Activated T-helper 1 cell treated with anti-CD3 and anti-CD28 coated beads, Interleukin-2, amount 50 U/mL, for 16 hours (primary cell): ENCODE measurements at places on chromosomes 6 and 20.

DNA sequence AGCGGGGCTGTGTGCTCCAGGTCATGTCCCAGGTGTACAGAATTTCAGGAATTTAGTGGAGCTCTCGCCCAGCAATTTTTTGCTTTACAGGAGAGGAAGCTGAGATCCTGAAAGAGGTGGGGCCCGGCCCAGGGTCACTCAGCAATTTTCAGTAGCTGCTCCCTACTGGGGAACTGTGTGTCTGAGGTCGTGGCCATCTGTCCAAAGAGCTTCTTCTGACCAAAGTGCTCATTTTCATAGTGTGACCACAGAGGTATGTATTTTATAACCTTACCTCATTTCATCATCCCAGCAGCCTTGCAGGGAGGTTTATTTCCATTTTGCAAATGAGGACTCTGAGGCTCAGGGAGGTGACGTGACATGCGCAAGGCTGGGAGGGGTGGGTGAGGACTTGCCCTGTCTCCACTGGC lies 46.3 kb downstream of the FAM209B start:
- DNase-seq, result no peak

DNA sequence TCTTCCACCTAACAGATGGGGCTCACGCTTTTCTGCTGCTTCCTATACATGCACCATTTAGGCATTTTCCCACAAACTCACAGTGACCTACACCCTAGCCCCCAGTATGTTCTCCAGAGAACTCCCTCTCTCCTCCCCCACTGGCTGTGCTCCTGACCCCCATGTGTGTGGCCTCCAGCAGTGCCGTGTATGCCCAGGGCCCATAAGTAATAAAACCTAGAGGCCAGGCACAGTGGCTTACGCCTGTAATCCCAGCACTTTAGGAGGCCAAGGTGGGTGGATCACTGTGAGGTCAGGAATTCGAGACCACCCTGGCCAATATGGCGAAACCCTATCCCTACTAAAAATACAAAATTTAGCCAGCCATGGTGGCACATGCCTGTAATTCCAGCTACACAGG lies 54.7 kb upstream of the NXT1 start:
- no peak for DNase-seq

DNA sequence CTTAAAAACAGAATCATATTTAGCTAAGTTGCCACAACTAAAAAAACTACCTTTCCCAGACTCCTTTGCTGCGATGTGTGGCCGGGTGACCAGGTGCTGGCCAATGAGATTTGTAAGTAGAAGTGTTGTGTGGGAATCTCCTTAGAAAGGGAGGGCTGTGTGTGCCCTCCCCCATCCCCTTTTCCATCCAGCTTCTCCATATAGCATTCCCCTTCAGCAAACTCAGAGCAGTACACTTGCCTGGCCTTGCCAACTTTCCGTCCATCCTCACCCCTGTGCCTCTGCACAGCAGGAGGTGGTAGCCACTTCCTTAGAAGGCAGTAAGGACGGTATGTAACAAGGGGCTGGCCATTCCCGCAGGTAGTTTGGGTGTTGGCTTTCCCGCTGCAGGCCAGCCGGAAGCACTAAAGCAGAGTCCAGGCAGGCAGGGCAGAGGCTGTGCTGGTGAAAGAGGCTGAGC lies 22.3 kb upstream of the KCNK16 start:
- no peak for DNase-seq

GRCh38 chr6:26225848-26226578 lies 138.8 kb downstream of the HFE start:
- DNase-seq, result no peak

- no peak for DNase-seq
Observed at GRCh38 chr20:4234128-4234527, 218.8 kb upstream of the RNF24 start.

GRCh38 chr6:147852772-147853171 lies 344.3 kb downstream of the SAMD5 start:
- no peak for DNase-seq

- DNase-seq, result no peak
Observed at GRCh38 chr6:43264599-43265145, 21.4 kb downstream of the TTBK1 start.

DNA sequence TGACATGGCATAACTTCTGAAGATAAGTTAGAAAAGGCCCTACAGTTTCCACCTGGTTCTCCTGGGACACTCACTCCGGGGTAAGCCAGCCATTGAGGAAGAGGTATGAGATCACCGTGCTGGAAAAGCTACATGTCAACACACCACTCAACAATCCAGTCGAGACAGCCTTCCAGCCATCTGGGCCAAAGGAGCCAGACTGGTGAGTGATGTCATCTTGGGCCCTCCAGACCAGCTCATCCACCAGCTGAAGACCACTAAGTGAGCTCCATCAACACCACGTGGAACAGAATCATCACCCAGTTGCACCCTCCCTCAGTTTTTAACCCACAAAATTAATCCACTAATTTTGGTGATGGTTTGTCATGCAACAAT lies 32.3 kb upstream of the RSPO4 start:
- no peak for DNase-seq

DNA sequence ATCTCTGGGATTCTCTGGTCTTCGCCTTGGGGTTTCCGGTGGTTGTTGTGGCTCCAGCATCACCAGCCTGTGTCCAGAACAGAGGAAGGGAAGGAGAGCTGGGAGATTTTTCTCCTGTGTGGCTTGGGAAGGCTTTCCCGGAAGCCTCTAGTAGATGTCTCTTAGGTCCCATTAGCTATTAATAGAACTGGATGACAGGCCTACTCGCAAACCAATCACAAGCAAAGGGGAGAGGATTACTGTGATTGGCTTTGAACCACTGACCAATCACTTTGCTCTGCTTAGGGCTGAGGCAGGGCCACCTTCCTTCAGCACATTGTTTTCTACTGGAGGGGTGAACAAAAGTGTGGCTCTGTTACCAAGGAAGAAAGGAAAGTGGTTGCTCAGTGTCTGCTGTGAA lies 203.4 kb upstream of the SULF2 start:
- no peak for DNase-seq

GRCh38 chr6:124872361-124873065 lies 89.7 kb upstream of the RNF217 start:
- no peak for DNase-seq

DNA sequence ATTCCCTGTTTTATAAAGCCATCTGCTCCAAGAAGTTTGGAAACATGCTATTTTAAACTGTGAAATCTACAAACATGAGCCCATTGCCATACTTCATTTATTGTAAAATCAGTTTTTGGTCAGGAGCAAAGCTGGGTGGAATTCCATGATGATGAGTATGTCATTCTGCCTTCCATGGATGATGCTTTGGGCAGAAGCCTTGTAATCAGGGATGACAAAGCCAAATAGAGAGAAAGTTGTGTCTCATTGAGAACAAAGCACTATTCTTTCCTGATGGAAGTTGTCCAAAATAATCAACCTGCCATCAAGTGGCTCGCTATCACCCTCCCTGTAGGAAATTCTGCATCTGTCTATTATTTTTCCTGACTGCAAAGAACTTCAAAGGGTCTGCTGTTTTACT lies 313.0 kb upstream of the DEFB112 start:
- no peak for DNase-seq

DNA sequence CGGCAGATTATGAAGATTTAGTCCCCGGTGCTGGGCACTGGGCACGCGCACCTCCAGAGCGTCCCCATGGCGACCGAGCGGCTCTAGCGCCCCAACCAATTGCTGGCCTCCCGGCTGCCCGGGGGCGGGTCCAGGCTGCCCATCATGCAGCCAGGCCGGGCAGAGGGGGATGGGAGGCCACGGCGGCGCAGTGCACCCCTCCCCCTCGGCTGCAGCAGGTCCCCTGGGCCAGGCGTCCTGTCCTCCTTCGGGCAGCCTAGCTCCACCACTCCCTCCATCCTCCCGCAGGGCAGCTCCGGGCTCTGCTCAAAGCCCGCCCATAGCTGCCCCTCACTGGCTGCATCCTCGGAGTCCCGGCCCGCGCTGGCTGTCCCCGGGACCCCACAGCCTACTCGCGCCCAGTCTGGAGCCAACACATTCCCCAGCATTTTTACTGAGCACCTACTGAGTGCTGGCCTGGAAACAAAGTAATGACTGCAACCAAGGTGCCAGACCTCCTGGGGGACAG lies 99.4 kb downstream of the ASXL1 start:
- no peak for DNase-seq

DNA sequence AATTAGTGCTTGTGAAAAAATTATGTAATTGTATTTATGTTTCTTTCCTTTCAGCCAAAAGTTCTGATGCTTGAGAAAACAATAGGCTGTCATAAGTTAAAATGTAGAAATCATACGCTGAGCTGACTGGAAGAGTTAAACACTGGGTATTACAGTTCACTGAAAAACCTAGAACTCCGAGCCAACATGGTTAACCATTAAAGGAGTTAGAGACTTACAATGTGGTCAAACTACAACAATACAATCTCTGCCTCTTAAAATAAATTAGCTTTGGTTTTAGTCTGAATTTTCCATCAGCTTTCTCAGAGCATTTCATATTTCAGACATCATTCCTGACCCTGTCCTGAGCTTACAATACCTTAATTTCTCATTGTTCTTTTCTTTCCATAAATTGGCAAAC lies 91.0 kb downstream of the COL12A1 start:
- no peak for DNase-seq

DNA sequence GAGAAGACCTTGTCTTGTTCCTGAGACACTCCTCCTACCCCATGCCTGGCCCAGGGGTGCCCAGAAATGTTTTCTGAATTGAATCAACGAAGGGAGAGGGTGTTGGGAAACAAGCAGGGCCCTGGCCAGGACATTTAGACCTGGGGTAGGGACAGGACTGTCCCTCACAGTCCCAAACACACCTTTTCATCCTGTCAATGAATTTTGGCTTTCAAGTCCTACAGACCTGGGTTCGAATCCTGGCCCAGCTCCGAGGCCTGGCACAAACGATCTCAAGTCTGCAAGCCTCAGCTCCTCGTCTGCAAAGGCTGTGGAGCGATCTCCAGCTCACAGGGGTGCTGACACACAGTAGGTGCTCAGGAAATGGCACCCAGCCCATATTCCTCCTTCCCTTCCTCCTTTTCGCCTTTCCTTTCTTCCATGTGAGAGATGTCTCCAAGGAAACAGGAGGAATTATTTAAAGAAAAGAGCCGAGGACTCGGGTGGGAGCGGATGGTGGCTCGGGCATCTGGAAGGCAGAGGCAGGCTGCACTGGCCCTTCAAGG lies 7.3 kb upstream of the DLGAP4 start:
- DNase-seq, result no peak

DNA sequence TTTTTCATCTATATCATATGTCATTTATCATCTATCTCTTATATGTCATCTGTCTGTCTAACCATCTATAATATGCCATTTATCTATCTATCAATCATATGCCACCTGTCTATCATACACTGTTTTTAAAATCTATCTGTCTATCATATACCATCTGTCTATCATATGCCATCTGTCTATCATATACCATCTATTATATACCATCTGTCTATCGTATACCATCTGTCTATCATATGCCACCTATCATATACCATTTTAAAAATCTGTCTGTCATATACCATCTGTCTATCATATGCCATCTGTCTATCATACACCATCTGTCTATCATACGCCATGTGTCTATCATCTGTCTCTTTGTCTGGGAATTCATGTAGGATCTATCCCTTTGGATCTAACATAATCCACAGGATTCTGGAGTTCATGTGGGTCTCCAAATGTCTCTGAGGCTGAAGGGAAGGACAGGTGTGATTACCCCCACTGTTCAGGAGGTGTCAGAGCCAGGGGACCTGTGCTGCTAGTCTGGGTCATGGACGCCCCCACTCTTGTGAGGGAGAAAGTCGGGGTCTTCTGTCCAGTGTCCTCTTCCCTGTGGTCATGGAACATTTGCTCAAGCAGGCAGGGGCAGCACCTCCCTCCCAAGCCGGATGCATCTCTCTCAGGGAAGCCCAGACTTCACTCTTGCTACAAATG lies 36.9 kb upstream of the FRMD1 start:
- DNase-seq, result no peak

DNA sequence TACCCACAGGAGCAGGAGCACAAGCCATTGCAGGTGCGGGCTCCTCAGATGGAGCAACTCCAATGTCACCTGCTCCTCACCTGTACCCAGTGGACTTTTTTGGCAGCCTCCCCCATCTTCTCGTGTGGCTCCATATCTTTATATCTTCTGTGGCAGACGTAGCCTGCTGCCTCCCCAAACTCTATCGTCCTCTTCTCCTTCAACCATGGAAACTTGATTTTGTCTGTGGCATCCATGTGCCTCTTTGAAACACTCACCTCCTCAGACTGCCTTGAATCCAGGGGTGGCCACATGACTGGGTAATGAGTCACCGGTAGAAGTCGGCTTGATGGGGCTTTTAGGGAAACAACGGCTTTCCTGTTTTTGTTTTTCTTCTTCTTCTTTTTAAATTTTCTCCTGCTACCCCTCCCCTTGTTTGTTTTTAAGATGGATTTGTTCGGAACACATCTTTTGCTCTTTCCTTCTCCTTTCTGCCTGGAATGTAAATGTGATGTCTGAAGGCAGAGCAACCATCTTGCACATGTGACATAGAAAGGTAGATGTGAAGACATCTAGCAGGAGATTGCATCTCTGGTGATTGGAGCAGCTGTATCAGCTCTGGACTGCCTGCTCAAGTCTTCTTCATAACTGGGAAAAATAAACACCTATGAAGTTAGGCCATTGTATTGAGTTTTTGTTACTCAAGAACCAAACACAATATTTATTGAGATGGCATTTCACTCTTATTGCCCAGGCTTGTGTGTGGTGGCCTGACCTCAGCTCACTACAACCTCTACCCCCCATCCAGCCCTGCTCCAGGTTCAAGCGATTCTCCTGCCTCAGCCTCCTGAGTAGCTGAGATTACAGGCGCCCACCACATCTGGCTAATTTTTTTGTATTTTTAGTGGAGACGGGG lies 69.9 kb upstream of the DDR1 start:
- no peak for DNase-seq

DNA sequence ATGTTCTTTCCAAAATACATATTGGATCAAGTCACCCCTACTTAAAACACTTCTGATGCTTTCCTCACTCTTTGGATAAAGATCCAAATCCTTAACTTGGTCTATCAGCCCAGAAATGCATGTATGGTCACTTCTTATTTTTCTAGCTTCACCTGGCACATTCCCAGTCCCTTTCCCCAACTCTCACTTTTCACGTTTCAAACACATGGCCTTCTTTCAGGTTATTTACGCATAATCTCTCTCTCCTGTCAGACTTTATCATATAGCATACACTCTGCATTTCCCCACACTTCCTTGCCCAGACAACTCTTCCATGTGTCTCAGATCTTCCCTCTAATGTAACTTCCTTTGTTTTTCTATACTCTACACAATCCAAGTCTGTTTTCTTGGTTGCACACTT lies 12.8 kb downstream of the PHIP start:
- DNase-seq, result no peak

GRCh38 chr6:131883016-131883415 lies 68.2 kb downstream of the CCN2 start:
- DNase-seq, result no peak
